ENCODE measurements at places on chromosomes 7 and 10.

DNA sequence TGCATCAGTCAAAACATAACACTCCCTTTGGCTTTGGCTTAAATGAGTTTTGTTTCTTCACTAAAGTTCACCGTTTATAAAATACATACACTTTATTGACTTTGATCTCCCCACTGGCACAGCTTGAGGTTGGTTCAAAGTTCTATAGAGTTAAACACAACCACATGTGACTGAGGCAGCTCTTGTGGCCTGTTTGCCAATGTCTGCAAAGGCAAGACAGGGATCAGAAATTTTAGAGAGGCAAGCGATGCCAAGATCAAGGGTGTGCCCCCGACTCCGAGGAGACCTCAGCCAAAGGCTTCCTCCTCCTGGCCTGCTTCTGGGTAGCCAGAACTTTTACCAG is 129.8 kb upstream of the JCAD start:
- DNase-seq = no peak

DNA sequence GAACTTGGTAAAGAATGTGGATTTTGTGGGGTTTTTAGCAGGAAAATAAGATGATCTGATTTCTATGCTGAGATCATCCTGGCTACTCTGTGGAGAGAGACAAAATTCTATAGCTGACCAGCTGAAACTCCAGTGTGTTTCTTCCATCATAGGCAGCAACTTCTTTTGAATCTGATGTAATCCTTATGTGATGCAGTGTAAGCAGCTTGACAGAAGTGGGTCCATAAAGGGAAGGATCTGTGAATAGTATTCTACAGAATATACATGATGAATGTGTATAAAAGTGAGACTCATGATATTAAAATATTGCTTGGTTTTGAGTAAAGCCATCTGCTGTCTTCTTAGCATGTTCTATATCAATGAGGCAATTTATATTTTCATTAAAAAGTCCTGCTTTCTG is 4.4 kb downstream of the MYO3A start:
- no peak for DNase-seq

GRCh38 chr10:46019569-46020343 is 10.7 kb downstream of the NCOA4 start:
- DNase-seq = peak; percentile 86

- DNase-seq = peak; percentile 68
Observed at GRCh38 chr7:155722118-155722517, 77.7 kb downstream of the RBM33 start.

DNA sequence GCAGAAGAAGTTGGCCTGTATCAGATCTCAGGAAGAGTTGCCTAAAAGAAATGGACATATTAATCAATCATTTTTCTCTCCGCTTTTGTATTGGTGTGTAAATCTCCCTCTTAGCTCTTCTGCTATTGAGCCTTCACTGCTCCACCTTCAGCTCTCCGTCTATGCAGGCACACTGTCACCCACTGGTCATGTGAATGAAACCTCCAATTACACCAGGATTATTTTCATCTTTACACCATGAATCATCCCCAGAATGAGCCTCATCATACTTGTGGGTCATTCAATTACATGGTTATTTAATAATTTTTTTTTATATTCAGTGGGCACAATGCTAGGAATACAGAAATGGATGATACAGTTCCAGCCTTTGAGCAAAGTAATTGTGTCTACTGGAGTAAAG is 92.6 kb downstream of the LRRC4 start:
- DNase-seq = no peak

DNA sequence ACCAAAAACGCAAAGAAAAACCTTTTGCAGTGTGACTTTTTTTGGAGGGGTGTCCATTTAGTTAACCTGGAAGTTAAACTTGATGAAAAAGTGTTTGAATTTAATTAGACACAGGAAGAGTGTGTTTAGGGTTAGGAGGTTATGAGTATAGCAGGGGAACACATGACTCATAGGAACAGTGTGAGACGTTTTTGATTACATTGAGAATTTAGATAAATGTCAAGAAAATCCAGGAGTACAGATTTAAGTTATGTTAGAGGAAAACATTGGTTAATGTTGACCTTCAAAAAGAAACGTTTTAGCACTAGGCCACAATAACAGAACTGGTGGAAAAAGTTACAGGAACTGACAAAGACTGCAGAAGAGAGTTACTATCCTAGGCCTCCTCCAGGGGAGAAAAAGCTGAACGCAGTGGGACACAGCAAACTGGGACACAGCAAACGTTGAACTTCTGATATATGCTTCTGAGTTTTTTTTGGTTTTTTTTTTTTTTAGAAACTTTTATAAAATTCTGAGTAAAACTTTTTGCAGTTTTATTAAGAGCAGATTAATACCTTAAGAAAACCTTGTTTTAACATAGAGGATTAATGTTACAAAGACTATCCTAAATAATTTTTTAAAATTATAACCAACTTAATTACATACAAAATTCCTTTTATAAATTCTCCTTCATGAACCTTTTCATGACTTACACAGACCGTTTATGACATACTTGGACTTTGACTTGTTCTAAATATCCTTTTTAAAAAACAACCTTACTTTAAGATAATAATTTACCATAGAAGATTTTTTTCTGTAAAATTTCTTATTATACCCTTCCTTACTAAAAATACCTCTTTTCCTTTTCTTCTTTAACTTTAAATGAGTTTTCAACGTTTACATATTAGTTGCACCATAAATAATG is 22.2 kb downstream of the LANCL2 start:
- DNase-seq = peak; percentile 70

DNA sequence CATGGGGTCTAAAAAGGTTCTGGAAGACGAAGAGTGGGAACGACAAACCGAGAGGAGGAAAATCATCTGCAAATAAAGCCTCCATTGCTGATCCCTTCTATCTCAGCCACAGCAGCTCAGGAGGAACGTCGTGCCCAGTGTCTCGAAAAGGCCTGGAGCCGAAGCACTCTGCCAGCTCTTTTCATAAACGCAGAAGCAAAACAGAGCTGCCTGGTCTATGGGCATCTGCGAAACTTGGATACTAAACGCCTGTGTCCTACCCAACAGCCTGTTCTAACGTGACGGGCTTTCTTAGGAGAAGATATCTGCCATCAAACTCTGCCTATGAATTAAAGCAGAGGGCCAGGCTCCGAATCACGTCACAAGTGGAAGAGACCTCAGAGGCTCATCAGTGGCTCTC is 68.7 kb downstream of the GNA12 start:
- DNase-seq = no peak

DNA sequence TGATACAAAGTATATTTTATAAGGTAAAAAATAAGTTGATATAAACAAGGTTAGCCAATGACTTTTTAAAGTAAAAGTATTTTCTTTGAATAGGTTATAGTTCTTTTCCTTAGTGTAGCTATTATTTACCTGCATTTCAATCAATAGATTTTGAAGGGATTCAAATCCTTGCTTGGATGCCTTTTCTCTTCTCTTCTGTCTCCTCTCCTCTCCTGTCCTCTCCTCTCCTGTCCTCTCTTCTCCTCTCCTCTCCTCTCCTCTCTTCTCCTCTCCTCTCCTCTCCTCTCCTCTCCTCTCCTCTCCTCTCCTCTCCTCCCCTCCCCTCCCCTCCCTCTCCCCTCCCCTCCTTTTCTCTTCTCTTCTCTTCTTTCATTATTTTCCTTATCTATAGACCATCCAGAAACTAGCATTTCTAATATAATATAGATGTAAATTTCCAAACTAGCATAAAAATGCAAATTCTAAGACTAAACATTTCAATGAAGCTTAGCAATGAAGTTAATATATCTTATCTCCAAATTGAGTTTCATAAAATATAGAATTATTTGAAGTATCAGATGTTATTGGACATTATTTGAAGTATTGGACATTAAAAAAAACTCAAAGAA is 60.5 kb upstream of the PRKCQ start:
- no peak for DNase-seq

DNA sequence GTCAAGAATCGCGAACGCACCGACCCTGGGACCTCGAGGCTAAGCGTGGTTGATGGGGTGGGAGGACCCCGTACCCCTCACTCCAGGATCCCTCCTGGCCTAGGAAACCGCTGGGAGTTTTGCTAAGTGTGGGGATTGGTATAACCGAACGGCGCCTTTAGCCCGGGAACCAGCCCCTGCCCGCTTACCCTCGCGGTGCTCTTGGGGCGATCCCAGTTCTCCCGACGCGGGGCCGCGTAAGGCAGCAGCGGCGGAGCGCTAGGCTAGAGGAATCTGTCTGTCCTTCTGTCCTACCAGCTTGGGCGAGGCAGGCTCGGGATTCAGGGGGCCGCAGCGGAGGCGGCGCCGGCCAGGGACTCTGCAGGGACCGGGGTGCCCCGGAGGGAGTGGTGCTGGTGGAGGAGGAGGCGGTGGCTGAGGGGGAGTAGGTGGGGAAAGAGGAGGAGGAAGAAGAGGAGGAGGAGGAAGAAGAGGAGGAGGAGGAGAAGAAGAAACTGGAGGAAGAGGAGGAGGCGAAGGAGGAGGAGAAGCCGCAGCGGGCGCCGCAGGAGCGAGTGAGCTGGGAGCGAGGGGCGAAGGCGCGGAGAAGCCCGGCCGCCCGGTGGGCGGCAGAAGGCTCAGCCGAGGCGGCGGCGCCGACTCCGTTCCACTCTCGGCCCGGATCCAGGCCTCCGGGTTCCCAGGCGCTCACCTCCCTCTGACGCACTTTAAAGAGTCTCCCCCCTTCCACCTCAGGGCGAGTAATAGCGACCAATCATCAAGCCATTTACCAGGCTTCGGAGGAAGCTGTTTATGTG is 439 bp upstream of the EMX2 start:
- DNase-seq = no peak

DNA sequence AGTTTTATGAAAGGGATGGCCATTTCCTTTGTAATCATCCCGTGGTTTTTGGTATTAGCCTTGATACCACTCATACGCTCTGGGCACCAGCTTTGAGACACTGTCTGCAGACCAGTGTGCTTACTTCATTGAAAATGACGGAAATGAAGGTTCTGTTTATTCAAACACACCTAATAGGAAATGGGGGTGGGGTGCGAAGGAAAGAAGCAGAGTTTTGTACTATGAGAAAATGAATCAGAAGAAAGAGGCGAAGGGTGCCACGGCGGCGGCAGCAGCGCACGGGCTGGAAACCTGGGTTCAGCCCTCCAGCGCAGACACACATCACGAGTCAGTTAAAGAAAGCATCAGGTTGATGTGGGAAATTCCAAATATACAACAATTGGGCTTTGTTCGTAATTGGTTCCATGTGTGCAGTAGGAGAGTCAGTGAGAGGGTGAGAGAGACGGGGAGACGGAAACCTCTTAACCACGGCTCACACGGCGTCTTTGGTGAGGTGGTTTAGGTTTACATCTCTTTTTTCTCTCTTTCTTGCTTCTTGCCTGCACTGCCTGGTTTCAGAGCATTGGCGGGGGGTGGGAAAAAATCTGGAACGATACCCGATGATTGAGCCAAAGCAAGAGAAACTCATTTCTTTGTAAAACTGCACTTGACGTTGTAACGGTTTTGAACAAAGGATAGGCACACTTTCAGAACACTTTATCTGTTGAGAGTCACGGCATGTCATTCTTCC is 321.2 kb downstream of the FRMD4A start:
- no peak for DNase-seq

- no peak for DNase-seq
Observed at GRCh38 chr7:149846436-149847046, 8.4 kb downstream of the ZNF862 start.

DNA sequence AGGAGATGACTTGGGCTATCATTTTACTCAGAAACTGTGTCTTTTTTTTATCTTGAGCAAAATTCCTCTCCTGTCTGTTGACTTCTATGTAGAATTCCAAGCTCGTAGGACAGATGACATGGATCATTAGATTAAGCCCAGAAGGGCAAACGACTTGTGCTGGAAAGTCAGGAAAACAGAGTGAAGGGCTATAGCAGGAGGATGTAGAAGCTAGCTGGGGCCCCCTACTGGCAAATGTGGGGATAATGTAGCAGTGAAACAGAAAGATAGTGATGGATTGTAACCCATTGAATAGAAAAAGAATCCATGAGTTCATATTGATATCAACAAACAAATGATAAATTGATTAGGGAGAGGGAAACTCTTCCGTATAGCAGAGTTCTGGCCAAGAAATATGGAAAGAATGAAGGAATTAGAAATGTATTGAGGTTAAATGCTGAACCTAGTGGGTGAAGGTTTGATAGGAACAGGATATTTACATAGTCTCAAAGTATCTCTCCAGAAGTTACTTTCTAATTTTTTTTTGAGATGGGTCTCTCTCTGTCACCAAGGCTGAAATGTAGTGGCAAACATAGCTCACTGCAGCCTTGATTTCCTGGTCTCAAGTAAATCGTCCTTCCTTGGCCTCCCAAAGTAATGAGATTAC is 103.6 kb downstream of the LYZL1 start:
- peak; percentile 26 for DNase-seq

DNA sequence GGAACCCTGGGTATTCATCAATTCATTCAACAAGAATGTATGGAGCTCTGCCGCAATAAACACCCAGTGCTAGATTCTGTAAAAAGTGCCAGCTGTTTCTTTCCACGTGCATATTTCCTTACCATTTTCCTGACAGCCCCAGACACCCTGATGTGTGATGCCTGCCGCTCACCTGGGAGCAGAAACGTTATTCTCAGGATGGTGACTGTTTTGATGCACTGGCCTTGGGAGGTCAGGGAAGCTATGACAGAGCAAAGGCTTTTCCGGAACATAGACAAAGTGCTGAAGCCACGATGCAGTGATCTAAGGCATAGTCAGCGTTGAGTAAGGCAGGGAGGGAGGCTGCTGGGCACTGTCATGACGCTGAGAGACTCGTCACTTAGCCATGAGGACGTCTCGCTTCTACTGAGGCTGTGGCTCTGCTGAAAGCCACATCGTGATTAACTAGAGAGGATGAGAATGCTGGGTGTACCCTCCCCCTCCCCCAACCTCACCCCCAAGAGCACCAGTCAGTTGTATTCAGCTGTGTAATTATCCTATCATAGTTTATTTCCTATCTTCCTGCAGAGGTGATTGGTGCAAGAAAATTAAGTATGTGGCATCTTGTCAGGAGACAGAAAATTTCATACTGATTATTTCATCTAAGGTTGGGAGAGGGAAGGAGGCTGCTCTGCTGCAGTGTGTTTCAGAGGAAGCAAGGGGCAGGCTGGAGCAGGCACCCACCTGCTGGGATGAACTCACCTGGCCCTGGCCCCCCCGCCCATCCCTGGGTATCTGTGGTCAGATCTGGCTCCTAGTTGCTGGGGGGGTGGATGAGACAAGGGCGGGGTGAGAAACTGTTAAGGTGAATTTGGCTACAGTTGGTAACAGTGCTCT is 48.8 kb upstream of the SMNDC1 start:
- DNase-seq = peak; percentile 14

GRCh38 chr7:8134089-8134733 is 127.8 kb downstream of the ICA1 start:
- DNase-seq = no peak

DNA sequence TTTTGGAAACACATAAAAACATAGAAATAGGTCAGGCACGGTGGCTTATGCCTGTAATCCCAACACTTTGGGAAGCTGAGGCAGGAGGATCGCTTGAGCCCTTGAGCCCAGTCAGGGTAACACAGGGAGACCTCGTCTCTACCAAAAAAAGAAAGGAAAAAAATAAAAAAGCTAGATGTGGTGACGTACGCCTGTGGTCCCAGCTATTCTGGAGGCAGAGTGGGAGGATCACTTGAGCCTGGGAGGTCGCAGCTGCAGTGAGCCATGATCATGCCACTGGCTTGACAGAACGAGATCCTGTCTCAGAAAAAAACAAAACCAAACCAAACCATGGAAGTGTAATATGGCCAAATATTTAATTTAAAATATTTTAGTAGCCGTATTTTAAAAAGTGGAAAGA is 55.6 kb downstream of the MCU start:
- no peak for DNase-seq

GRCh38 chr7:18387191-18387735 is 108.3 kb upstream of the HDAC9 start:
- DNase-seq = no peak

GRCh38 chr10:98572594-98572993 is 125.9 kb upstream of the HPS1 start:
- no peak for DNase-seq

Data from OCI-LY7 (cell line).